ENCODE measurements at places on chromosomes 1 and 21.

DNA sequence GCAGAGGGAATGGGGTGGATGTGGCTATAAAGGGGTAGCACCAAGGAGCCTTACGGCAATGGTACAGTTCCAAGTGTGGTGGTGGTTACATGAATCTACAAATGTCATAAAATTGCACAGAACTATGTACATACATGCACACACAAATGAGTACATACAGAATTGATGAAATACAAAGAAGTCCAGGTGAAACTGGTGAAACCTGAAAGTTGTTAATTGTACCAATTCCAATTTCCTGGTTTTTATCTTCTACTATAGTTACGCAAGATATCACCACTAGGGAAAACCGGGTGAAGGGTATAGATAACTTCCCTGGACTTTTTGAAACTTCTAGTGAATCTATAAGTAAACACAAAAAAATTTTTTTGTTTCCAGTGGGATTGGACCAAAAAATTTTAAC, 18.9 kb downstream of the HSF2BP start:
- DNase-seq, result no peak

DNA sequence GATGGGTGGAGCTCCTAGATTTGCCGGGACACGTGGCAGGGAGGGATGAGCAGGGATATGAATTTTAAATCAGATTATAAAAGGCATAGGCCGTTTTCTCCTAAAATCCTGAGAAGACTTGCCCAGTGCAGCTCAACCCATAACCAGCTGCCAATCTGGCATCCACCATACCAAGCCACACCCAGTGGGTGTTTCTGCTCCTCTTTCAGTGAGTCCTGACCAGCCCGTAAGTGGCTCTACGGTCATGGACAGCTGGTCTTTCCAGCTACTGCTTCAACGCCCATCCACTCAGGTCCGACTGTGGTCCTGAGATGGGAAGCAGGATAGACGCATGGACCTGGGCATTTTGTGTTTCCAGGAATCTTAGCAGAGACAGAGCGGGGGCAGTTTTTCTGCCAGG, 107.2 kb downstream of the LAMC2 start:
- DNase-seq, result no peak

GRCh38 chr21:29208682-29209059, 78.2 kb downstream of the MAP3K7CL start:
- no peak for DNase-seq

DNA sequence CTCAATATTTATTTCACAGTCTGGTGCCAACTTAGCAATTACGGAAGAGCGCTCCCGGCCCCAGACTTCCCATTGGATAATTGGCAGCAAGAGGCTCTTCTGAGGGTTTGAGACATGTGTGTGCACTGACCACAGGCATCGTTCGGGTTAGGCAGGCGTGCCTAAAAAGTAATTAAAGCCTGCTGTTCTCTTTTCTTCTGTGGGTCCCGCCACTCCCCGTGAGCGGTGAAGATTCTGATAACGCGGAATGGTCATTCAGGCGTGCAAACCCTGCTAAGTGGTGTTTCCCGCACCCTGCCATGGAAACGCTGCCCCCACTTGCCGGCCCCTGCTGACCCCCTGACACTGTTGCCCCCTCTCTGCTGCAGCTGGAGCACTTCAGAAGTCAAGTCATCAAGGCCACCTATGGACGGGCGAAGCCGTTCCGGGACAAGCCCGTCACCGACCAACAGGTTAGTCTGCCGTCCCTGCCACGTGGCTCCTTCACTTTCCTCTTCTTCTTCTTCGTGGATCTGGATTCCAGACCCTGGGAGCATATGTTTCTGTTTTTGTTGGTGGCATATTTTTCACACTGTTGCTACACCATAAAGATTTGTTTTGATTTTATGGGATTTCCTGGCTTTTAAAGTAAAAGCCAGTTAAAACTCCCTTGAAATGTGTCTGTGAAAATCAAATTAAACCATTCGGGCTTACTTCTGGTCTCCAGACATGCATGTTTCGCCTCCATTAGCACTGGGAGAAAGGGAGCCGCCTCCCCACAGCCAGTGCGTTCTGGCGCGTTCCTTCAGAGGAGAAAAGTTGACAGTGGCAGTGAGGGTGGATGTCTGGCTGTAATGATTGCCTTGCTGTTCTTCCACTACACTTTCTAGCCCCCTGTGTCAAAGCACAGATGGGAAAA, 79.9 kb downstream of the FHAD1 start:
- DNase-seq, result no peak

GRCh38 chr1:91650764-91651163, 150.1 kb downstream of the CDC7 start:
- no peak for DNase-seq

- no peak for DNase-seq
Observed at GRCh38 chr1:54095546-54096226, 42.3 kb downstream of the TCEANC2 start.

DNA sequence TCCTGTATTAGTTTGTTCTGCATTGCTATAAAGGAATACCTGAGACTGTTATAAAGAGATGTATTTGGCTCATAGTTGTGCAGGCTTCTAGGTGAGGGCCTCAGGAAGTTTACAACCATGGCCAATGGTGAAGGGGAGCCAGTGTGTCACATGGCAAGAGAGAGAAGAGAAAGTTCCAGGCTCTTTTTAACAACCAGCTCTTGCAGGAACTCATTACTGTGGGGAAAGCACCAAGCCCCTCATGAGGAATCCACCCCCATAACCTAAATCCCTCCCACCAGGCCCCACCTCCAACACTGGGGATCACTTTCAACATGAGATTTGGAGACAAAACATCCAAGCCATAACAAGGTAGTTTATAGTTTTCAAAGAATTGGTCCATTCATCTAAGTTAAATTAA, 5.0 kb upstream of the MEAF6 start:
- DNase-seq, result no peak

- no peak for DNase-seq
Observed at GRCh38 chr1:119086830-119087229, 53.6 kb downstream of the WARS2 start.

- DNase-seq, result no peak
Observed at GRCh38 chr1:3132660-3133059, 63.7 kb downstream of the PRDM16 start.

- DNase-seq, result no peak
Observed at GRCh38 chr1:79220509-79220908, 214.0 kb upstream of the ADGRL4 start.

GRCh38 chr1:215568299-215568692, 1.2 kb downstream of the KCTD3 start:
- DNase-seq, result no peak

All from urinary bladder (tissue), 4 donors.